Colonic mucosa (tissue), 4 donors: ENCODE measurements at places on chromosomes 6 and 20. TPM values are rescaled to one million over a fixed set of nuclear protein-coding genes. Genes with fewer than 3 reads are reported as not detected.

DNA sequence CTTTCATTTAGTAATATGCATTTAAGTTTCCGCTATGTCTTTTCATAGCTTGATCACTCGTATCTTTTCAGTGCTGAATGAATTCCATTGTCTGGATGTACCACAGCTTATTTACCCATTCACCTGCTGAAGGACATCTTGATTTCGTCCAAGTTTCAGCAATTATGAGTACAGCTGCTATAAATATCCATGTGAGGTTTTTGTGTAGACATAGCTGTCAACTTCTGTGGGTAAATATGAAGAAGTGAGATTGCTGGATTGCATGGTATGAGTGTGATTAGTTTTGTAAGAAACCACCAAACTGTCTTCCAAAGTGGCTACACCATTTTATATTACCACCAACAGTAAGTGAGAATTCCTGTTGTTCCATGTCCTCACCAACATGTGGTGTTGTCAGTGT lies 79.2 kb upstream of the STMND1 start:
- DNase-seq: no peak

DNA sequence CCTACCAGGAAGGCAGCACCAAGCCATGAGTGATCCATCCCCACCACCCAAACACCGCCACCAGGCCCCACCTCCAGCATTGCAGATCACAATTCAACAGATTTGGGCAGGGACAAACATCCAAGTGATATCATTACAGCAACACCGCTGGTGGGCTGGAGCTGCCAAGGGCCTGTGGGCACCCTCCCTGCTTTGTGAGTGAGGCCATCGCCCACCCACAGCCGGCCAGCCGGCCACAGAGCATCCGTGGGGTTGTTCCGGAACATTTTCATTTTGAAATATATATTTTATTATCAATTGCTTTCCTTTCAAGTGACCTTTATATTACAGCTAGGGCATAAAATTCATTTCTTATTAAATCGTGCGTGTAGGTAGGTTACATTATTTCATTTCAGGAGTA lies 286.0 kb upstream of the CDH4 start:
- no peak for DNase-seq

GRCh38 chr6:168873278-168874190 lies 380.1 kb downstream of the THBS2 start:
- no peak for DNase-seq

DNA sequence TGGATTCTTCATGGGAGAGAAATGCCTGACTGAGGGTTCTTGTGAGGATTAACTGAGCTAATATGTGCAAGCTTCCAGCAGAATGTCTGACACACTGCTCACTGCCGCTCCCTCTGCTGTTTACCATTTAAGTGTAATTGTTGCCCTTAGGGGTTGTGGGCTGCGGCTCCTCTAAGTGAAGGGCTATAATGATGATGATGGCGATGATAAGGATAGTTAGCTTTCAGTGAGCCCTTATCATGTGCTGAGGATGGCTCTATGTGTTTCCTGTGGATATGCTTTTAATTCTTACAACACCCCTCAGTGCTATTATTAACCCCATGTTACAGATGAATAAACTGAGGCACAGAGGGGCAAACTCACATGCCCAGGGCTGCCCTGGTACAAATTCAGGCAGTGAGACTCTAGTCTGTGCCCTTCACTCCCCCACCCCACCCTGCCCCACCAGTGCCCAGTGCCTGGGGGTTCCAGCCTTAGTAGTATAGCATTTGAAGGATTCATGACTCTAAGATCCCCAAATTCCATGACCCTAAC lies 33.4 kb downstream of the TGM2 start:
- no peak for DNase-seq

The UNC5CL gene
- total RNA-seq: 4.1 TPM

DNA sequence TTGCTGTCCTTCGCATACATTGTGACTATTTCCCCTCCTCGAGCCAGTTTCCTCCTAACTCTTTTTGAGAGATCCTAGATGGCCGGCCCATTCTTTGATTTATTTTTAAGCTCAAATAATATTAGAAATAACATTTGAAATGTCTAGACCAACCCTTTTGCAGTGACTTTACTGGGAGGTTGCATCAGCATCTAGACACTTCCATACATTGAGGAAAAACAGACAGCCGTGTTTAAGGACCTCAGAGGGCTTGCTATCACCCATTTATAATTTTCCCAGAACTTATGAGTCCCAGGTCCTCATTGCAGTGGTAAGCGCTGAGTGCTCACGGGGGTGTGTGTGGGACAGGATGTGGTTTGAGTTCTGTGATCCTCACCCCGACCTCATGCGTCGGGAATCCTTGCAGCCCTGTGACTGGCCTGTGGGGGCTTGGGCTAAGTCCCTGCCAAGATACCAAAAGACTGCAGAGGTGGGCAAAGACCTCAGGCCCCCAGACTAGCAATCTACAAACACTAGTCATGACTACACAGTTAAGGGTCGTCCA lies at the start of gene GPX5:
Gene GPX5, plus strand, starts transcription at position 386 of the 544 bp plus-strand sequence. Its CDS starts 133 bp downstream, at position 519.
- no peak for DNase-seq

- DNase-seq: no peak
Observed at GRCh38 chr6:100479179-100480035, 14.7 kb upstream of the SIM1 start.

- no peak for DNase-seq
Observed at GRCh38 chr20:64242003-64242796, 13.3 kb upstream of the PCMTD2 start.

- DNase-seq: no peak
Observed at GRCh38 chr6:169738204-169738975, 13.0 kb downstream of the DYNLT2 start.

The MYLK2 gene
- 0.11 TPM for total RNA-seq

The C6orf136 gene
- total RNA-seq: 83.3 TPM

GRCh38 chr6:100229512-100229911 lies 235.2 kb downstream of the SIM1 start:
- no peak for DNase-seq

DNA sequence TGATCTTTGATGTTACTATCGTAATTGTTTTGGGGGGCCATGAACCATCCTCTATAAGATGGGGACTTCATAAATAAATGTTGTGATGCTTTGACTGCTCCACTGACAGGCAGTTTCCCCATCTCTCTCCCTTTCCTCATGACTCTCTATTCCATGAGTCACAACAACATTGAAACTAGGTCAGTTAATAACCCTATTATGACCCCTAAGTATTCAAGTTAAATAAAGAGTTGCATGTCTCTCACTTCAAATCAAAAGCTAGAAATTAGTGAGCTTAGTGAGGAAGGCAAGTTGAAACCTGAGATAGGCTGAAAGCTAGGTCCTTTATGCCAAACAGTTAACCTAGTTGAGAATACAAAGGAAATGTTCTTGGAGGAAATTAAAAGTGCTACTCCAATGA lies 491.0 kb downstream of the HAO1 start:
- DNase-seq: no peak

DNA sequence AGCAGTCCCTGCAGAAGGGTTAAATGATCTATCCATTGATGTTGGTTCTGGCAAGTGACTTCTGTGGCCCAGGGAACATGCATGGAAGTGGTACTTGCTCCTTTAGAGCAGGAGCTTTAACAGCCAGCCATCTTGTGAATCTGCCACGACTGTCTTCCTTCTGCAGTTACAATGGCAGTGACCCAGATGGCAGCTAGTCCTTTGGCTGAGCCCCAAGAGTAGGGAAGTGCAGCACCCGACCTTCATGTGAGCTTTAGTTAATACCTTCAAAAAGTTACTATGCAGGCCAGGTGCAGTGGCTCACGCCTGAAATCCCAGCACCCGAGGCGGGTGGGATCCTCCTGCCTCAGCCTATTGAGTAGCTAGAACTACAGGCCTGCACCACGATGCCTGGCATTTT lies 66.4 kb downstream of the POPDC3 start:
- DNase-seq: no peak

The AGPAT4 gene
- 3.6 TPM for total RNA-seq

GRCh38 chr6:129662406-129662766 lies 47.6 kb downstream of the ARHGAP18 start:
- DNase-seq: no peak

DNA sequence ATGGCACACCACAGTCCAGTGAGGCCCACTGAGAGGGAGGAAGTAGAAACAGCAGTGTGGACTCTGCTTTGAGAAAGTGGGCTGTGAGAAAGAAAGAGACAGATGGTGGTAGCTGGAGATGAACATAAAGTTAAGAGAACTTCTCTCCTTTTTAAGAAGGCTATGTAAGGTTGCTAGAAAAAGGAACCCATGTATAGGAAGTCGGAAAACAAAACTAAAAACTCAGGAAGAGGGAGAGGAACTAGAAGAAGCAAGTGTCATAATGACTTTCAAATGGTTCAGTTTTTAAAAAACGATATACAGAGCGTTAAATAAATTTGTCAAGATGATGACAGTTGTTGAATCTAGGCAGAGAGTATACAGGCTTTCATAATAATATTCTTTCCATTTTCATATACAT lies 25.4 kb upstream of the GMNN start:
- DNase-seq: no peak
